Keratinocyte (primary cell): ENCODE measurements at places on chromosomes 16 and 17. TPM values are rescaled to one million over a fixed set of nuclear protein-coding genes. Genes with fewer than 3 reads are reported as not detected.

- DNase-seq: no peak
Measured at GRCh38 chr16:57788252-57788841, 13.9 kb downstream of the KIFC3 start.

DNA sequence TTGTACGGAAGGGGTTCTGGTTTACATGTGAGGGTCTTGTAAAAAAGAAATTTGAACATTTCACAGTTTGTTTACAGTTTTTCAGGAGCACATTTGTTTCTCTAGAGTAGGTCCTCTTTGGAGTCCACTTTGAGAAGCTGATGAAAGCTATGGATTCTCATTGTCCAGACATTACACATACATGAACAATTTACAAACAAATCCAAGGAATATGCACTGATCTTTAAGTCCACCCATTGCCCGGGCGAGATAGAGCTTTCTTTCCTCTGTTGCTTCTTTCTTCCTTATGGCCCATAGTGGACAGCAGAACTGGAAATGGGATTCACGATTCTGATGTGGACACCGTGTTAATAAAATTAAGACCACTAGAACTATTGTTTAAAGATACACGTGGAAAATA is 1.9 kb downstream of the DCAF7 start:
- no peak for DNase-seq

- no peak for DNase-seq
Measured at GRCh38 chr17:29524692-29525091, 42.1 kb downstream of the ABHD15 start.

- no peak for DNase-seq
Measured at GRCh38 chr17:16313139-16314090, 39.9 kb downstream of the CENPV start.

DNA sequence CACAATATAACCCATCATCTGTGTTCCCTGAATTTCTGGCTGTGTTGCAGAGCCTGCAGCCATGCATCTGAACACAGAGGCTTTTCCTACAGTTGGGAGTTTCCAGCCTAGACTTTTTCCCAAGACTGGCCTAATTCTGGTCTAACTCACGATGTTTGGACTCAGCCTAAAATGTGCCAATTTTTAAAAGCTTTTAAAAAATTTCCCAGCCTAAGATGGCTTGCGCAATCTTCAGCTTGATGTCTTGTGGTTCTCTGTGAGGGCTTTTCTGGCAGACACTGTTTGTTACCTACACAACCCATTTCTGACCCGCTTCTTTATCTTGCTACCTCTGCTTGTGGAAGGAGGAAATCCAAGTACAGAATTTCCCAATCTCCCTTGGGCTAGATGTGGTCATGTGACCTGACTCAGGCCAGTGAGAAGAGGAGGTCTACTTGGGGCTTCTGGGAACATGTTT is 72.7 kb upstream of the GAS7 start:
- DNase-seq: no peak

Gene KRT28
- polyA plus RNA-seq: not detected in 3 replicates

Gene HOXB3
- polyA plus RNA-seq: 0.63 to 1.2 TPM (median 1.1 TPM) in 3 replicates

Gene NHERF1
- 30.6 to 48.8 TPM (median 45.6 TPM) in 3 replicates for polyA plus RNA-seq

Gene DNASE1L2
- polyA plus RNA-seq: 0.31 to 1.1 TPM (median 0.41 TPM) in 3 replicates

Gene WNT9B
- polyA plus RNA-seq: 0.12 TPM in 1 of 3 replicates, not detected in the others
